Fibroblast of skin of back (primary cell): ENCODE measurements at places on chromosomes 16 and 17.

DNA sequence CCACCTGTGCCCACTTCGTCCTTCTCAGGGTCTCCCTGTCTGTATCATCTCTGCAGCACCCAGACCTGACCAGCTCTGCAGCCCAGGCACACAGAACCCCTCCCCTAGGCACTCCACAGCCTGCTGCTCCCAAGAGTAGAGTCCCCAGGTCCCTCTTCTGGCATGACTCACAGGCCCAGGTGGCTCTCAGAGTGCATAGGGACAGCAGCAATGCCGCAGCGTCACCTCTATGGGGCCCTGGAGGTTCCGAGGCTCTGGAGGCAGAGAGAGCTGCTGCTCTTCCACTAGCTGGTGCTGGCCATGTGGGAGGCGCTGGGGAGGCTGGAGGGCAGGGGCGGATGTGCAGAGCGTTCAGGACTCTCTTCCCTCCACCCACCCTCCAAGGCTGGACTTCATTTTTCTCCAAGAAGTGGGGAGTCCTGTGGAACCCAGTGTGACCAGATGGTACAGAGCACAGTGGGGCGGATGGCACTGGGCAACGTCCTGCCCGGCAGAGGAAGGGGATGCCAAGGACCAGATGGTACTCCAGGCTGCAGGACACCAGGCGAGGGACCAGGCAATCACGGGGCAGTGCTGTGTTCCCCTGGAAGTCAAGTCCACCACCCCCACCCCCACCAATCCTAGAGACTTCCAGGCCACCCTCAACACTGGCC is 151.7 kb downstream of the RBFOX3 start:
- DNase-seq, result no peak

GRCh38 chr17:47717979-47718621 is 14.9 kb upstream of the TBX21 start:
- no peak for DNase-seq

DNA sequence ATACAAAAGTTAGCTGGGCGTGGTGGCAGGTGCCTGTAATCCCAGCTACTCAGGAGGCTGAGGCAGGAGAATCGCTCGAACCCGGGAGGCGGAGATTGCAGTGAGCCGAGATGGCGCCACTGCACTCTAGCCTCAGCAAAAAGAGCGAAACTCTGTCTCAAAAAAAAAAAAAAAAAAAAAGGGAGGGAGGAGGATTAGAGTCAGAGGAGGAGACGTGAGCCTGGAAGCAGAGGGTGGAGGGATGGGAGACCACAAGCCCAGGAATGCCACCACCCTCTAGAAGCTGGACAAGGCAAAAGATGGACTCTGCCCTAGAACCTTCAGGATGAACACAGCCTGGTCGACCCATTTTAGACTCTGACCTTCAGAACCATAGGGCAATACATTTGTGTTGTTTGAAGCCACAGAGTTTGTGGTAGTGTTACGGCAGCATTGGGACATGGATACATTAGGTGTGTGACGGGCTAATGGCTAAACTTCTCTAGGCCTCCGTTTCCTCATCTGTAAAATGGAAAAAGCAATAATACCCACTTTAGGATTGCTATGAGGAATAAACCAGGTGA is 2.1 kb upstream of the SMIM22 start:
- no peak for DNase-seq

DNA sequence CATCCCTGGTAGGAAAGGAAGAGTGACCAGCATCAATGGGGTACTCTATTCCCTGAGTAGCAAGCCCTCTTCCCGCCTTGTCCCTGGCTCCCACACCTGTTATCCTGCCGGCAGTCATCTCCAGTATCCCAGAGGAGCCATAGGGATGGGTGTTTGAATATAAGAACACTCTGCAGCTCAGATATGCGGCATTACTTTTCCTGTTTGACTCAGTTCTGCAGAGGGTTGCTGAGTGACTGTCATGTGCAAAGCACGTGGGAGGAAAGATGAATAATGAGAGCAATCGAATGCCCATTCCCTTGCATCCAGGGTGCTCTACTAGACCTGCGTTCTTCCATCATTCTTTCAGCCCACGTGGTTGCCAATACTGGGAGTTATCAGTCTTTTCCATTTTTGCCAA is 115.1 kb downstream of the PRKCB start:
- DNase-seq, result no peak

DNA sequence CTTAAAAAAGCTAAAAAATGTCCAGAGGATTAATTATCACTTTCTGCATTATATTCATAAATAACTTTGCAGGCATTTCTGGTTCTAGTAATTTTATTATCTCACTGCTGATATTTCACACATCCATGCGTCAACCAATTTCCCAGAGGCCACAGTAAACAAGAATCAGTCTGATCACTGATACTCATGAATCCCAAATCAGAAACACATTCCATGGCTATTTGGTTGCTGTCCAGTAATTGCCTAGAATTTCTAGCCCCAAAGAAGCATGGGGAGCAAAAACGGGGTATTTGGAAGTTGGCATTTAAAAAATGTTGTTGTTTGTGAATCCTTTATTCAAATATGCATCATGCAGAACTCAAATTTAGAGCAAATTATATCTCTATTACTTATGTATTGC is 244.8 kb downstream of the CDH8 start:
- peak; percentile 61 for DNase-seq

- DNase-seq, result no peak
These were observed 258.2 kb upstream of the PMFBP1 start for GRCh38 chr16:72430121-72430520.

GRCh38 chr16:14175086-14175485 is 104.0 kb downstream of the MRTFB start:
- no peak for DNase-seq

GRCh38 chr17:66990047-66990446 is 25.5 kb downstream of the CACNG4 start:
- DNase-seq, result no peak

- DNase-seq, result peak; percentile 2
These were observed 137.9 kb upstream of the HS3ST4 start for GRCh38 chr16:25553711-25554436.

DNA sequence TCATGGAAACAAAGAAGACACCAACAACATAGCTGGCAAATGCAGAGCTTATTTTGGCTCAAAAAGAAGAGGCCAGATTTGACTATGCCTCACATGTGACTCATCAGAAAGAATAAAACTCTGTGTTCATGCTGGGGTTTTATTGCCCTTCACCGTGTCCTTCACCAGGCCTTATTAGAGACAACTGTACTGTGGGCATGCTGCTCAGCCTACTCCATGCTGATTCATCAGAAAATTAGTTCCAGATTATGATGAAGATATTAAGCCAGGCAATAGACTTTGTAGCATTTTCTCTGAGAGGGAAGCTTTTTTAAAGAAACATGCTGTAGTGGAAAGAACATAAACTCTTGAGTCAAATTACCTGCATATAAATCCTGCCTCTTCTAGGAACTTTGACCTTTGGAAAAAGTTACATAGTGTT is 89.8 kb downstream of the CYB561 start:
- DNase-seq, result peak; percentile 92

DNA sequence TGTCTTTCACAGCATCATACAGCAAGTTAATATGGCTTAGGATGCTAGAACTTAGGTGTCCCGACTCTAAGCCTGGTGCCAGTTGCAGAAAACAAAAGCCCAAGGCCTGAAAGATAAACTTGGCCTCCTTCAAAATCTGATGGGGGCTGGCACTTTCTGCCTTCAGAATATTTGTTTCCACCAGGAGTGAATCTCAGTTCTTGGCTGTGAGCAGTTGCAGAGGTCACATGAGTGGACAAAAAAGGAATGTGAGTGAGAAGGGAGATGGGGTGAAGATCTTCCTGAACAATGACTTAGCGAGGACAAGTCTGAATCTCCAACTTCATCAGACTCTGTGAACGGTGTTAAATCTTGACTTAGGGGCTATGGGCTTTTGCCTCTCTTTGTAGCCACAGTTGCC is 46.6 kb downstream of the HOXB1 start:
- DNase-seq, result peak; percentile 54

GRCh38 chr16:86951831-86952598 is 365.2 kb downstream of the C16orf95 start:
- DNase-seq, result peak; percentile 99

- DNase-seq, result no peak
These were observed 43.0 kb downstream of the MYO18A start for GRCh38 chr17:29136998-29137730.

- no peak for DNase-seq
These were observed 1.0 kb upstream of the CREBBP start for GRCh38 chr16:3881499-3881990.

- no peak for DNase-seq
These were observed 199.0 kb downstream of the ENGASE start for GRCh38 chr17:79273660-79274059.

DNA sequence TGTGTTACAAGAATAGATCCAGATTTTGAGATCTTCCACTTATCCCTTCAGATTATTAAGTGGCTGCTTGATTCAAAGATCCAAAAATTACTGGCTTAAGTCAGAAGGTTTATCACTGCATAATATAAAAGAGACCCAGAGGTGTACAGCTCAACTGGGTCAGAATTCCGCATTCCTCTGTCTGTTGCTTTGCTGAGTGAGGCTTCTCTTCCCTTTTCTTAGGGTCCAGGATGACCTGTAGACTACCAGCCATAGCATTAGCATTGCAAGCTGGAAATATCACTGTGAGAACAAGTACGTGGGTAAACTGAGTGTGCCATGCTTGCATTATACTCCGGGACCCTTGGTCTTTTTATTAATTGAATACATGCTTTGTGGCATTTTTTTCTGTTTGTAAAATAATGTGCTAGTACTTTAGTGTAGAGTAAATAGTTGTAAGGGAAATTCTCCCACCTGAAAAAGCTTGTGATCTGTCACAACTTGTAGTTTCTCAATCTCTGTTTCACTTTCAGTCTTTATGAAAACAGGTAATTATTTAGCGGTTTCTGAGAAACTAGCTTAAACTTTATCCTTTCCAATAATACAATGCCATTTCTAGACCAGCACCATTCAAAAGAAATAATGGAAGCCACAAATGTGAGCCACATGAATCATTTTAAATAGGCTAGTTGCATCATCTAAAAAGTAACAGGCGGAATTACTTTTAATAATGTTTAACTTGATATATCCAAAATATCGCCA is 61.6 kb downstream of the TNRC6C start:
- no peak for DNase-seq

GRCh38 chr17:80476877-80477646 is 655 bp upstream of the NPTX1 start:
- no peak for DNase-seq

DNA sequence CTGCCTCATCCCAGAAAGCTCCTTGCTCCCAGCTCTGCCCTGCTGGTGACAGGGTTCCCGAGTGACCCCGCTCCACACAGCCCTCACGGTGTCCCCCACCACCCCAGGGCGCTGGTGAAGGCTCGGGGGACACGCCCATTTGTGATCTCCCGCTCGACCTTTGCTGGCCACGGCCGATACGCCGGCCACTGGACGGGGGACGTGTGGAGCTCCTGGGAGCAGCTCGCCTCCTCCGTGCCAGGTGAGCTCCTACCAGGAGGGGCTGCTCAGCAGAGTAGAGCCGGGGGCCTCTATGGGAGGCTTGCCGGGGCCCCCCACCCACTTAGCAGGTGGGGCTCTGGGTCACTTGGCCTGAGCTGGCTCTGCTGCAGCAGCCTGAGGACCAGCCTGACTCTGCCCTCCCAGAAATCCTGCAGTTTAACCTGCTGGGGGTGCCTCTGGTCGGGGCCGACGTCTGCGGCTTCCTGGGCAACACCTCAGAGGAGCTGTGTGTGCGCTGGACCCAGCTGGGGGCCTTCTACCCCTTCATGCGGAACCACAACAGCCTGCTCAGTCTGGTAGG is 11.2 kb downstream of the GAA start:
- DNase-seq, result no peak

GRCh38 chr16:65908568-65908967 is 457.9 kb upstream of the CDH5 start:
- no peak for DNase-seq

- DNase-seq, result no peak
These were observed 103.7 kb downstream of the XYLT1 start for GRCh38 chr16:17367036-17367435.

GRCh38 chr16:24041834-24042631 is 206.2 kb downstream of the PRKCB start:
- DNase-seq, result peak; percentile 47

- peak; percentile 61 for DNase-seq
These were observed 4.3 kb upstream of the NPW start for GRCh38 chr16:2015117-2015946.

DNA sequence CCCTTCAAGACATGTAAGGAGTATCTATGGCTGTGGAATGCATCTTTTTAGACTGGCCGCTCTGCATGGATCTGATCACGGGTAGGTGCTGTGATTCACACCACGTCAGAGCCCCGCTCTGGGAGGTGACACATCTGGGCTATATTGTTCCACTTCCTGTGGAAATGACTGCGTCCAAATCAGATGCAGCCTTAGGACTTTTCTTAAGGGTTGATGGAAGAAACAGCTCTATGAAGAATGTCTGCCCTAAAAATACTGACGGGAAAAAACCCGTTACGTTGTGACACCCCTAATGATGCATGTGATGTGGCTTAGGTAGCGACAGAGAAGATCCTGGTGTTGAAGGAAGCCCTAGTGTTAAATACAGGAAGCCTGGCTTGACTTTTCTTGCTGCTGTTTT is 12.2 kb downstream of the BANP start:
- peak; percentile 93 for DNase-seq

DNA sequence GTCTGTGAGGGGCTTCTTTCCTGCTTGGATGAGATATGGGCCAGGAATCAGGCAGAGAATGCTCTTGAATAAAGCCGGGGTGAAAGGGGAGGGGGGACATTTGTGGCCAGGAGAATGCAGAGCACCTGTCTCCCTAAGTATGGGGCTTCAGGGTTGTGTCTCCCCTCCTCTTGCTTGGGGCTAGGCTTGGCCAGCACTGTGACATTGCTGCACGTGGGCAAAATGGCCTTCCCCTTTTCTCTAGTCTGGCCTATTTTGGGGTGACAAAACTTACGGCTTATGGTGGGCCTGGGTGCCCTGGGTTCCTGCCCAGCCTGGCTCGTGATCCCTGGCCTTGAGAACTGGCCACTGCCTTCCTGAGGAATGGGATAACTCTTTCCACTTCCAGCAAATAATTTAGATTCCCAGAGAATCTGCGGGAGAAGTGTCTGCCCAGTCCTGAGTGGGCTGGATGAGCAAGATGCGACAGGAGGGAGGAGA is 5.6 kb downstream of the NFE2L1 start:
- no peak for DNase-seq

- DNase-seq, result no peak
These were observed 468.6 kb upstream of the CCL2 start for GRCh38 chr17:33786478-33786877.
